ENCODE measurements at places on chromosomes 2 and 18.

GRCh38 chr2:160332318-160332717, 132.2 kb upstream of the ITGB6 start:
- no peak for DNase-seq

DNA sequence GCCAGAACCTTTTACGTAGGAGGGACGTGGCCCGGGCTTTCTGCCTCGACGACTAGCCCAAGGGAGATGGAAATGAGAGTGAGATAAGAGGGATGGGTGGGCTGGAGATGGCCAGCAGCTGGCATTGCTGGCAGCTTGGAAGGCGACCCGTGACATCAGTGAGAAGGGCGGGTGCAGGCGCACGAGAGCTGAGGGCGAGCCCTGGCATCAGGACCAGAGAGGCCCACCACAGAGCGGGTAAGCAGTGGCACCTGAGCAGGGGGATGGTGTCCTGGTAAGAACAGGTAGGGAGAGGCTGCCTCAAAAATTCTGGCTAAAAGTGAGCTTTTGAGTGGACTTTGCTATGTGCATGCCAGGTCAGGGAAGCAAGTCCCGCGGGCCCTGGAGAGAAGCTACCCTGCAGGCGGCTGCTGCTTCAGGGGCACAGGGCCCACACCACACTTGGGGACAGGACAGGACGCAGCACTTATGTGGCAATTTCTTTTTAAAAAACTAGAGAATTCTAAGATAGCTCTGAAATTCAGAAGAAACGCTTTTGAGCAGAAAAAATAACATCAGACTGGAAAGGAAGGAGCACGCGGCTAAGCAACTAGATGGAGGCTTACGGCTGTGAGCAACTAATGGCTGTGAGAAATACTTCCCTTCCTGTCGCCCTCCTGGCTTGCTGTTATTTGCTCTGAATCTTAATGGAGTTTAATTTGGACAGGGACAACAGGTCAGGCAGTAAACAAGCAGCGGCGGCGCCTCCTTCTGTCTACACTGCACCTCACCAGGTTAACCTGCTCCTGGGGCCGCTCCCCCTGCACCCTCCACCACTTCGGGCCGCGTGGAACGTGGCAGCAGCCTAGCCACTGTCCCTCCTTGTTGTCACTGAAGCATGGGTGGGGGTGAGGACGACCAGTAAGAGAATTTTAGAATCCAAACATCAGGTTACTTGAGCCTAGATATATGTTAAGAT, 20.5 kb downstream of the THAP4 start:
- peak; percentile 44 for DNase-seq

DNA sequence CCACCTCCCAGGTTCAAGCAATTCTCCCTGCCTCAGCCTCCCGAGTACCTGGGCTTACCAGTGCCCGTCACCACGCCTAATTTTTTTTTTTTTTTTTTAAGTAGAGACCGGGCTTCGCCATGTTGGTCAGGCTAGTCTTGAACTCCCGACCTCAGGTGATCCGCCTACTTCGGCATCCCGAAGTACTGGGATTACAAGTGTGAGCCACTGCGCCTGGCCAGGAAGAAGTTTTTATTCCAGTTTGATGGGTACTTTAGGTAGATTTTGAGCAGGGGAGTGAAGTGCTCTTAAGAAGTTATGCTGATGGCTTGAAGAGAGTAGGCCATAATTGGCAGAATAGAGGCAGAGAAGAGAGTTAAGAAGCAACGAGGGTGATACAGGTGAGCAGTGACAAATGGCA, 25.3 kb downstream of the FZD5 start:
- DNase-seq, result no peak

DNA sequence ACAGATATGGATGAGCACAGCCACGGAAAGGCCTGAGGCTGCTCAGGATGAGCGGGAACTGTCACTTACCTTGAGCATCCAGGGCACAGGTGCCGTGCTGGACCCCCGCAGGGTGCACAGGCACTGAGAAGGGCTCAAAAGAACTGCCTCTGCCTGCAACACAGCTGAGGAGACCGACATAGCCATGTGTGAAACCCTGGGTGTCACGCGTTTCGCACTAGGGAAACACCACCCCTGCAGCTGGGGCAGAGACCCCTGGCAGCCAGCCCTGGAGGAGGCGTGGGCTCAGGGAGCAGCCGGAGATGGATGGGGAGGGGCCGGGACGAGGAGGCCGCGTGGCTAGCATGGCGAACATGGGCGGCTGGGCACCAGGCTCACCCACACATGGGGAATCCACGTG, 228.9 kb downstream of the EIPR1 start:
- no peak for DNase-seq

DNA sequence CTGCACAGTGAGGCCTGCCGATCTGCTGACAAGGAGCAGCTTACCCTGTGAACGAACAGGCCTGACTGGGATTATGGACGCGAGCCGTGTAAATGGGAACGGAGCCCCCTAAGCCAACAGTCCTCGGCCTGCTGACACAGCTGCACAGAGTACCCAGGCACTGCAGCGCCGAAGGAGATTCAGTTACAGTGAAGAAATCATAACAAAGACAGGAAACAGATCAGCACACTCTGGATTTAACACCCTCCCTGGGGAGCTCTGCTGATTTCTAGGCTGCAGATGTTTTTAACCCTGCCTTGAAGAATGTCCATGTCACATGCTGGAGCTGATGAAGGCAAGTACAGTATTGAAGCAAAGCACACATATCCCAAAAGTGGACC, 43.4 kb downstream of the COLEC12 start:
- DNase-seq, result no peak

GRCh38 chr2:63572001-63572400, 16.3 kb downstream of the WDPCP start:
- no peak for DNase-seq

GRCh38 chr18:75284566-75284965, 74.0 kb downstream of the TSHZ1 start:
- DNase-seq, result no peak

- DNase-seq, result no peak
Observed at GRCh38 chr2:134838143-134838620, at the start of gene ACMSD. Gene ACMSD (plus strand): TSS chr2:134838616. CDS start chr2:134838683, 67 bp downstream.

- DNase-seq, result no peak
Observed at GRCh38 chr2:20450201-20450999, 3.5 kb downstream of the RHOB start.

- no peak for DNase-seq
Observed at GRCh38 chr2:63059793-63060471, 9.3 kb downstream of the OTX1 start.

- DNase-seq, result no peak
Observed at GRCh38 chr2:164890544-164890943, 48.9 kb upstream of the COBLL1 start.

DNA sequence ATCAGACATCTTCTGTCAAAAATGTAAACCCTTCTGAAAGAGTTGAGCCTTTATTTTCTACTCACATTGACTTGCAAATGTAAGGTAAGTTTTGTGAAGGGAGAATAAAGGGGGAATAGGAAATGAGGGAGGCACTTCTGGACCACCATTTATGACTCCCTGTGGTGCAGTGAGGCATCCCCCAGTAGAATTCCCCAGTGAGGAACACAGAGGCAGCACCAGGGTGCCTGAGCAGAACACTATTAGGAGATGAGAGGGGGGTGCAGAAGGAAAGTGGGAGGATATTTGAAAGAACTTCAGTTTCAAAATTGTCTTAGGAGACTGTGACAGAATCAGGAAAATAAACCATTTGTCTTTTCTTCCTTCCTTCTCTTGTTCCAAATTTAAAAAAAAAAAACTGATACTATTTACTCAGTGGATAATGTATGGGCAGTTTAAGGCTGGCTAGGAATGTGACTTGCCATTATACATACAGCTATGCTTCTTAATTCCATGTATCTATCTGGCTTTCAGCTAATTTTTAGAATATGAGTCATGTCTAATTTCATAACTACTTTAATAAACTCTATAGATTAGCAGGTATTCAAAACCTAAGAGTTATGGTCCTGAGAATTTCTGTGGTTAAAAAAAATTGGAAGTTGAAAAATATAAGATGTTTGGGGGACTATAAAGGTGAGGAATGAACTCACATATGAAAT, 478.1 kb upstream of the CHAC2 start:
- no peak for DNase-seq

DNA sequence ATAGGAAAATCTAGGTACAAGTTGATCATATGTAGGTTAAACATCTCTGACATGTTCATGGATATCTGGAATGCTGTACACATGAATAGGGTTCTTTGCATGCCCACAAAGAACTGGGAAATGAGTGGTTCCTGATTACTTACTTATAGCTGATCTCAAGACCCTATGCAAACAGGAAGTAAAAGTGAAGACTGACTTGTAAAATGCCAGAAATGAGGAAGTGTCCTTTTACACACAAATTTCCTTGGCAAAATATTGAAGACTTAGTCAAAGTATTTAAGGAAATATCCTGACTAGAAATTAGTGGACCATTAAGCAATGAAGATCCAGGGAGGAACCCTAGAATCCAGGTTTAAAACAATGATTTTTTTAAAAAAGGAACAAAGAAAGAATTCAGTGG, 203.7 kb upstream of the DLGAP1 start:
- no peak for DNase-seq

DNA sequence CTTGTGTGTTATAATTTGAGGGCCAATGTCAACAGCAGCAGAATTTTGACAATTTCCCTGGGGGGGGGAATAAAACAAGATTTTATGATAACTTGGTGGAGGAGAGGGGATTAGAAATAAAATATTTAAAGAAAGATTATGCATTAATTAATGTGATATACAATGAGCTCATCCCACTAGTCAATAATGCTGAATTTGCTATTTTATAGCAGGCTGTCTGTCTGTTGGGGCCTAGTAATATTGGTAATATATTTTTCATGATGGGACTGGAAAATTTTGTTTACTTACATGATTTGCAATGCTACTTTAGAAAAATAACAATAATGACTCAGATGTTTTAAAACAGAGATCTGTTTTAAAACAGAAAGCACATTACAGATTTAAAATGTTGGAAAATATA, 118.0 kb downstream of the RNF152 start:
- DNase-seq, result no peak

- DNase-seq, result no peak
Observed at GRCh38 chr2:68537809-68538208, 70.4 kb downstream of the APLF start.

DNA sequence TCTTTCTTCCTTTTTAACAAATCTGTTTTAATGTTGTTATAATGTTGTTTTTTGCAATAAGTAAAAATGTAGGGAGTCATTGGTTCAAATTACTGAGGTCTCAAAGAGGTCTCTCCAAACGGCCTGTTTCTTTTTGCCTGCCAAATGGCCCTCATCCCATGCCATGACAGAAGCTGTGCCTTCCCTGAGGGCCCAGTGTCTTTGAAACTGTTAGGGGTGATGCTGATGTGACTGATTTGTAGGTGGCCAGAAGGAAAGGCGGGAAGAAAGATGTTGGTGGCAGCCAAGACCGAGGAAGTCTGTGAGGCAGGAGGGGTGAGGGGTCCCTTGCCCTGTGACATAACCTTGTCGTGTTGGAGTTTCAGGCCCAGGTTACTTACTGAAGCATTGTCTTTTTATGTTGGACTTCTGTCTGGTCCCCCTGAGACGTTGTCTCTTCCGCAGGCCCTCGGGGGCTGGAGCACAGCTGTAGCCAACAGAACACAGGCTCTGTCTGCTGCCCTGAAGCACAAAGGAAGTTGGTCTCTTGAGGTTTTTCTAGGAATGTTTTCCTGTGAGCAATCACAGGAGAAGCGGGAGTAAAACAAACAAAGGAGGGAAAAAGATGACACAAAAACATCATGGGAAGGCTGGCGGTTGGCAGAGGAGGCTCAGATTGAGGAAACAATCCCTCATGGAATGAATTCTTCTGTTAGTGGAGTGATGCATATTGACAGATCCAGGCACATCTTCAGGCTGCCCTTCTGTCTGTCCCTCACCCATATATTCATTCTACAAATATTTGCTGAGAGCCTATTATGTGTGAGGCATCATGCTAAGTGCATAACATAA, 4.9 kb upstream of the ST3GAL5 start:
- DNase-seq, result no peak

DNA sequence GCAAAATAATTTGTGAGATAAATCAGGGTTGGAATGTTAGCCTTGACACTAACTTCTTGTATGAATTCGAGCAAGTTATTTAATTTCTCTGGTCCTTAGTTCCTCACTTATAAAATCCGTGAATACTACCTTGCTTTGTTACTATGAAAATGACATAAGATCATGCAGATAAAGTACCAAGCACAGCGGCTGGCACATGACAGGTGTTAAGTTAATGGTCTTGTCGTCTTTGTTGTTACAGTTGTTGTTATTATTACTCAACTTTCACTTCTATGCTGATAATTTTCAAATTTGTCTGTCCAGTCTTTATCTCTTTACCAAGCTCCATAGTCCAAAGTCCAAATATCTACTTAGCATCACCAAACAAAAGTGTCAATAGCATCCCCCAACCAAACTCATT, 482.1 kb downstream of the ARHGAP15 start:
- no peak for DNase-seq

DNA sequence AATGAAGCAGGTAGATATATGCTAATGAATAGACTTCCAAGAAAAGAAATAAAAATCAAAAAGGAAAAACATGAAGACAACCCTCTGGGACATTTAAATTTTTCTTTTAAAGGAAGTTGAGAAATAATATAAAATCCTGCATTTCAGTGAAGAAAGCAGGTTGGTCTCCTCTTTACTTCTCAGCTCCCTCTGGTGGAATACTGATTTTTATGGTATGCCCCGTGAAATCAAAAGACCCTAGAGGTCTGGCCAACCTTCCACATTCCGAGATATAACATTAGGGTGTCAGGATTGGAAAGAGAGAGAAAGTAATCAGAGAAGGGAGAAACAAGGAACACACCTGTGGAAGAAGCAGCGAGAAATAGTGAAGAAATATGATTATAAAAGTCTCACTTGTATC, 72.7 kb downstream of the DNER start:
- DNase-seq, result no peak

GRCh38 chr2:145598434-145598833, 1078.5 kb upstream of the ZEB2 start:
- DNase-seq, result no peak

- no peak for DNase-seq
Observed at GRCh38 chr2:168912901-168913369, 11.8 kb downstream of the G6PC2 start.

GRCh38 chr18:56273541-56274219, 364.7 kb downstream of the TXNL1 start:
- DNase-seq, result no peak

- DNase-seq, result no peak
Observed at GRCh38 chr2:97758131-97758705, 44.8 kb downstream of the ZAP70 start.

GRCh38 chr18:46386788-46387187, 270.2 kb downstream of the LOXHD1 start:
- DNase-seq, result no peak

- no peak for DNase-seq
Observed at GRCh38 chr2:27370816-27371620, 602 bp downstream of the SNX17 start.

GRCh38 chr2:231185886-231186285, 12.5 kb upstream of the ARMC9 start:
- no peak for DNase-seq

DNA sequence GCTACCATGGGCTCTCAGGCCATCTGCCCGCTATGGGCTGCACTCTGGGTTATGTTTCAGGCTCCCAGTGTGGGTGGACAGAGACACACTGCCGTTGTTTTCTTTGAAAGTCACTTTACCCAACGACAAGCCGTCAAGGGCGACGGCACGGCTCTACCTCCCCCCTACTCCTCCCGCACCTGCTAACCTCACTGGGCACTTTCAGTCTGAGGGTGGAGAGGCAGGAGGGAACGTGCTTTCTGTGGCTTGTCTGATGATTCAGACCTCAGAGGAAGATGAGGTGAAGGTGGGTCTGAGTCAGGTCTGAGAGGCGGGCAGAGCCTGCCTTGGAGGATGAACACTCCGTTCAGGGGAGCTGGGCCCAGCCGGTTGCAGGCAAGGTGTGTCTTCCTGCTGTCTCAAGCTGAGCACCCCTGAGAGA, 147.6 kb upstream of the HDAC4 start:
- DNase-seq, result no peak
